ENCODE measurements at places on chromosomes 5 and 9. TPM values are rescaled to one million over a fixed set of nuclear protein-coding genes. Genes with fewer than 3 reads are reported as not detected.
A peak's percentile ranks its signal among the peaks of the same experiment; 100 is the strongest.

SPATA31C1 gene
- not detected for total RNA-seq

ABITRAM gene
- 21.6 TPM for total RNA-seq

GRCh38 chr9:133400292-133400691 is 17.5 kb downstream of the REXO4 start:
- no peak for DNase-seq

- no peak for DNase-seq
These were observed 135.9 kb upstream of the MAN2A1 start for GRCh38 chr5:109553846-109554245.

GRCh38 chr5:38809388-38810359 is 36.1 kb upstream of the OSMR start:
- peak; percentile 88 for DNase-seq

DNA sequence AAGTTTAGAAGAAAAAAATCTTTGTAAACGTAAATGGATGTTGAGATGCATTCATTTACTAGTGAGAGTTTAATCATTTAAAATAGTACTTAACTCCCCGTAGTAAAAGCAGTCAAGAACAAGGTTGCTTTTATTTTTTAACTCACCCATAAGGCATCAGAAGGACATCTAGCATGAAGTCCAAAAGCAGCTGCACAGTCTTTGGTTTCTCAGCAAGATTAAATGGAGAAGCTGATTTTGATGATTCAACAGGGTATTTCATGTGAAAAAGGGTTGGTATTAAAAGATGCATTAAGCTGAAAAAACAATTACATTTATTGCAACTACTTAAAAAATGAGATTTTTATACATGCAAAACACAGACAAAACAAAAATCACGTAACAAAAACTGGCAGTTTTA is 44.0 kb downstream of the ECPAS start:
- no peak for DNase-seq

- no peak for DNase-seq
These were observed 27.4 kb upstream of the GCNT1 start for GRCh38 chr9:76431601-76432000.

DNA sequence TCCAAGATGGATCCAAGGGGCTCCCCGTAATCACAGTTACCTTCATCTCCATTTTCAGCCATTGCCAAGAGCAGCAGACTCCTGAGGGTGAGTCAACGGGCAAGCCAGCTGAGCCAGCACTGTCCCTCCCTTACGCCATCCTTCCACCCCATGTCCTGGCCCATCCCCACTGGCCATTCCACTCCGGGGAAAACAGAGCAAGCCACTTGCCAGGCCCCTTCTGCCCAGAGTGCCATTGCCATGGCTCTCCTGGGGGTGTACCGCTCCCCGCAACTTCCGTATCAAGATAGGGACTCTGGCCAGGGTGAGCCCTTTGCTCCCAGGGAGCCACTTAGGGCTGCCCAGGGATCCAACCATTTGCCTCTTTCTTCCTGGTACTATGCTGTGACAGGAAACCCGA is 48.9 kb upstream of the CDKN2AIPNL start:
- no peak for DNase-seq

DNA sequence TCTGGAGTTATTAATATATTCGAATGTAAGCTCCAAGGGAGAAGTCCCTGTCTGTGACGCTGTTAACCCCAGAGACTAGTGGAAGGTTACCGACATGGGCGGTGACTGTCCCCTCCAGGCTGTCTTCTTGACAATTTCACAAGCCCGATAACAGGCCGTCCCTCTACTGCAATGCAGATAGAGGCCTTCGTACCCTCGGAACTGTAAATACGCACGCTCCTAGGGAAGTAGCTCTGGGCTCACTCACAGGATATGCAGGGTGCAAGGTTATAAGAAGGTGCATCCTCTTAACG is 680 bp upstream of the RFK start:
- DNase-seq = no peak

DNA sequence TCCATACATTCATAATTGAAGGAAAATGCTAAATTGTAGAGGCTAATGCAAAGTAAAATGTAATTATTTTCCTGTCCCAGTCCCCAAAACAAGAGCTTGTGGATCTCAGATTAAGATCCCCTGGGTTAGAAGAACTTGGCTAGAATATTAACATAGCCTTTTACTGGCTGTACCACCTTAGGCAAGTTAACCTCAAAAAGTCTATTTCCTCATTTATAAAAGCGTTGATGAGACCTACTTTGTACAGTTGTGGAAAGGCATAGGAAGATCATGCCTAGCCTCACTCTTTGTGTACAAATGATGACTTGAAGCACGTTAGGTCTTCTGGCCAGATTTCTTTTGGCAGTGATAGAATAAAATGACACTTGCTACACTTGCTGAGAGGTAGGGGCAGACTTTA is 97.2 kb downstream of the F2RL2 start:
- DNase-seq = no peak

- DNase-seq = no peak
These were observed 1955.5 kb downstream of the MAT2B start for GRCh38 chr5:165460911-165461310.

DNA sequence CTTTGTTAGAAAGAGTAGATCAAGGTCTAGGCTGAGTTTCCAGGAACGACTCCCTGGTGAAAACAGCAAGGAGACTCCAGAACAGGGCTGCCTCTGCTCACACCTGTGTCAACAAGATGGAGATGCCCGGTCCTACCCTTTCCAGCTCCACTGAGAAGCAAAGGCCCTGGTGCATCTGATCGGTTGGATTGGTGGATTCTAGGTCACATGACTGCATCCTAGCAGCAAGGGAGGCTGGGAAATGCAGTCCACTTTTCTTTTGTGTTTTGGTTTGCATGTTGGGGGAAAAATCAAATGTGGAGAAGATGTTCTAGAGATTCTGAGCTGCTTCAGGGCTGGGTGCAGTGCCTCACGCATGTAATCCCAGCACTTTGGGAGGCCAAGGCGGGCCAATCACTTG is 82.0 kb upstream of the TRIO start:
- no peak for DNase-seq

- peak; percentile 64 for DNase-seq
These were observed 2.2 kb downstream of the PCDH1 start for GRCh38 chr5:141875795-141876627.

DNA sequence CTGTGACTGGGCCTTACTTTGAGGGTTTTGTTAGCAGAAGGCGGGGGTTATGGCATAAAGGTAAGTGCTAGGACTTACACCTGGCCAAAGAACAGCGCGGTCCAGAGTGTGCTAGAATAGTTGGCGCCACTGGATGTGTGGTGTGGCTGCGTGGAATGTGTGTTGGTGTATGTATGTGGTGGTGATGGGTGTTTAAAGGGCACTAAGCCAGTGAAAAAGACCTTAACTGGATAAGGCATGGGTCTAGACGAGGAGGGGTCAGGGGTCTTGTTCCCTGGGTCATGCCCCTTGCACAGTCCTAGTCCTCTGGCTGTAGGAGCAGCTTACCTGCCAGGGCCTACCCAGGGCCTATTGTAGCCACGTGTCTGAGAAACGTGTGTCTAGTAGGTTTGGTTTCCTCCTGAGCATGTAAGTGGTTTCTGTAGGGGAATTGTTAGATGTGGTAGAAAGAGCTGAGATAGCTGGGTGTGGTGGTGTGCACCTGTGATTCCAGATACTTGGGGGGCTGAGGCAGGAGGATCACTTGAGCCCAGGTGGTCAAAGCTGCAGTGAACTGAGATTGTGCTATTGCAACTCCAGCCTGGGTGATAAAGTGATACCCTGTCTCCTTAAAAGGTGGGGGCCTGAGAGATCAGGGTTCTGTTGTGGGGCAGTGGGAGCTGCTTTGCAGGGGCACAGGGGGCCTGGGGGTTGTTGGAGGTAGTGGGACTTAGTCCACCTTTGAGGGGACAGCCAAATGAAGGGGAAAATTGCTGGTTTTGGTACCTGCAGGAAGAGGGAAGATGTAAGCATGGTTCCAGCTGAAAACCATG is 55.2 kb downstream of the HSPA4 start:
- DNase-seq = no peak

DNA sequence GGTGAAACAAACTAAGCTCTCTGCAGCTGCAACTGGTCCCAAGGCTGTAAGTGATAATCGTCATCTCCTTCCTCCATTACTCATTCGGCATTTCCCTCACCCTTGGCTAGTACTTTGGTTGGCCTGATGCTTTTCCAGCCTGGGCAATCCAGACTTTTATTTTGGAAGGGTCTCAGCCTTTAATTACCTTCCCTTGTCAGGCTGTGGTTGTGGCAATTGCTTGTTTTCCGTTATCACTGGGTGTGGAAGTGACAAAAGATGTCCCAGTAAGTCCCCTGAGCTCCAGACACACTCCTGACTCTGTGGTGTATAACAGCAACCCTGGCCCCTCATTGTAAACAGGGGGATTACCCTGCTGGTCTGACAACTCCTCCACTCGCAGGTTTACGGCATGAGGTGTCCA is 6.3 kb upstream of the FAF2 start:
- DNase-seq = no peak

GRCh38 chr9:79989079-79989478 is 417.3 kb downstream of the TLE4 start:
- no peak for DNase-seq
